ENCODE measurements at places on chromosomes 6 and 20.

- no peak for DNase-seq
These were observed 126.5 kb upstream of the MAN1A1 start for GRCh38 chr6:119476024-119476423.

DNA sequence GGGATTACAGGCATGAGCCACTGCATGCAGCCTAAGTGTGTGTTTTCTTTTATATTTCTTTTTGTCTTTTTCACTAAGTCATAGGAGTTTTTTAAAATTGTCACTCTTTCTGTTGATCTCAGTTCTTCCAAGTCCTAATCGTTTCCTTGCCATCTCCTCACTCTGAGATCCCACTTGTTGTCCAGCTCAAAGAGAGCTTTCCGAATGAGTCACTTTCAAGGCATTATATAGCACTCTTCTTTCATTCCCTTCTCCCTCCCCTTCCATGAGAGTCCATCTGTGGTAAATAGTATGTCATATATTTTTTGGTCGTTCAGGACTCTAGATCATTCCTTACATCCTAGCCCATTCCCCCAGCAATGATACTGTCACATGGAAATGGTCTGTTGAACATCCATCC is 4.3 kb downstream of the VAPB start:
- no peak for DNase-seq

- DNase-seq, result no peak
These were observed 22.8 kb upstream of the FOXC1 start for GRCh38 chr6:1586861-1587450.

DNA sequence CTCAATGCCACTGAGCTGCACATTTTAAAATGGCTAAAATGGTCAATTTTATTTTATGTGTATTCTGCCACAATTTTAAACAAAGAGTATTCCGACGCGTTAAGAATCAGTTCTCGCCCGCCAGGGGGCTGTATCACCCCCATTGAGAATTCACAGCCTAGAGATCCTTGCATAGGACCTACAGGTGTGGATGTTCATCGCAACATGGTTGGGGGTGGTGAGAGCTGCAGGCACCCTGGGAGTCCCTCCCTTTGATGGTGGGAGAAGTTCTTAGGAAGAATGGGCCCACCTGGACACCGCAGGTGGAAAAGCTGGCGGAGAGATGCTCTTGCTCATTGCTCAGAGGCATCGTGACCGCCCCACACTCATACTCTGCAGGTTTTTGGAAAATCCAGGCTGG is 63.5 kb downstream of the SLC2A10 start:
- no peak for DNase-seq

DNA sequence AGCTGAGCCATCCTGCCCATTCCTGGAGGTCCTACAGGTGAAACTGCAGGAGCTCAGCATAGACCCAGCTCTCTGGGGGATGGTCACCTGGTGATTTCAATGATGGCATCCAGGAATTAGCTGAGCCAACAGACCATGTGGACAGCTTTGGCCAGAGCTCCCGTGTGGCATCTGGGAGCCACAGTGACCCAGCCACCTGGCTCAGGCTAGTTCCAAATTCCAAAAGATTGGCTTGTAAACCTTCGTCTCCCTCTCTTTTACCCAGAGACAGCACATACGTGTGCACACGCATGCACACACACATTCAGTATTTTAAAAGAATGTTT is 44.0 kb downstream of the SIRPA start:
- DNase-seq, result no peak

DNA sequence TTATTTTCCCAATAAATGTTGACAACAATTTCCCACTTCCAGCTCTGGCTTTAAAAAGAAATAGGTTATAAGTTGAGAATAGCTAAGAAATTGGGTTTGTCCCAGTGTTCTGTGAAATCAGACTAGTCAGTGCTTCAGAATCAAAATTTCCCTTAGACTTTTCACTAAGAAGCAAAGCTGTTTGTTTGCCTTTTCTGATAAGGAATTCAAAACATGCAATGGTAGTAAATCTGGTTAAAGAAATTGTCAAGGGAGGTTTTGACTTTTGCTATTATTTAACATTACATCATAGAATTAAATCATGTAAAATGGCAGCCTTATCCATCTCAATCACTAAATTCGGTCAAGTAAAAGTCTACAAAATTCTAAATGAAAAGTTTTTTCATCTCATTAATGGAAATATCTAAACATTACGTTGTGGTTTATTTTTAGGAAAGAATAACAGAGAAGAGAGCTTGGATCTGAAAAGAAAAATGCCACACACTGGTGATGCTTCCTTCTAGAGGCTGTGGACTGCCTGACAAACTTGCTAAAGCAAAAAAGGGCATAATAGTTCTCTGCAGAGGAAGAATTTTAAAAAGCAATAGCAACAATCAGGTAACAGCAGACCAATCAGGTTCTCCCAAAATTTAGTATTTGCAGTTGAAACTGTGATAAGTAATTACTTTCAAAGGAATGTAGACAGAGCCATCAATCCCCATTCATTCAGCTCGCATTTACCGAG is 36.4 kb downstream of the PLAGL1 start:
- DNase-seq, result no peak

DNA sequence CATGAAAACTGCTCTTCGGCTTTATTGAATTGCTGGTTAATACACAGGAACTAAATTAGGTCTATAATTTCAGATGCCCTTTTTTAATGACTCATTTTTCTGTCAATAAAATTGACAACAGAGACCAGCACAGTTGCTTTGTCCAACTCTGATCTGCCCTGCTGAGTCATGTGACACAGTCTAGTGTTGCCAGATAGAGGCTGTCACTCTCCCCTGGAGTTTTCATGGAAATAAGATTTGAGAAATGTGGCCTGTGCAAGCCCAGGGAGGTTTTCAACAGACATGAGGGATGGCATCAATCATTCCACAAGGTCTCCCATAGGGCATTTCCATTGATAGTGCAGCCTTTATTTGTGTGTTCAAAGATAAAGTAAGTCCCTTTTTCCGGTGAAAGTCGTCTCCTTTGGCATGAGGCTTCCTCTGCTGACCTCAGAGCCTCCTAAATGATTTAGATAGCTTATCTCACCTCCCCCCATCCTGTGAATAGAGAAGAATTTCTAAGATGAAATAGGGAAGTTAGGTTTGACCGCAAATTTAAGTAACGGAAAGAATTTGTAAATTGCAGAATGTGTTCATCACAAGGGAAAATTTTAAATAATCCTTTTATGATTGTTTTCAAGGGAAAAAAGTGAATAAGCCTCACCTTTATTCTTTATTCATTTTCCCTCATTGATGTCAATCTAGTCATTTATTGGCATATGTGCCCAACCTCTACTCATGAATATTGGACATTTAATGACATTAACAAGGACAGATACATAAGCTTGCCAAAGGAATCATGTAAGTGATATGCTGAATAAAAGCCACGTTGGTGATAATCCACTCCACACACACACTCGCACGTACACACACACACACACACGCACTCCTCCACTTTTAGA is 277.7 kb downstream of the ADGB start:
- no peak for DNase-seq

DNA sequence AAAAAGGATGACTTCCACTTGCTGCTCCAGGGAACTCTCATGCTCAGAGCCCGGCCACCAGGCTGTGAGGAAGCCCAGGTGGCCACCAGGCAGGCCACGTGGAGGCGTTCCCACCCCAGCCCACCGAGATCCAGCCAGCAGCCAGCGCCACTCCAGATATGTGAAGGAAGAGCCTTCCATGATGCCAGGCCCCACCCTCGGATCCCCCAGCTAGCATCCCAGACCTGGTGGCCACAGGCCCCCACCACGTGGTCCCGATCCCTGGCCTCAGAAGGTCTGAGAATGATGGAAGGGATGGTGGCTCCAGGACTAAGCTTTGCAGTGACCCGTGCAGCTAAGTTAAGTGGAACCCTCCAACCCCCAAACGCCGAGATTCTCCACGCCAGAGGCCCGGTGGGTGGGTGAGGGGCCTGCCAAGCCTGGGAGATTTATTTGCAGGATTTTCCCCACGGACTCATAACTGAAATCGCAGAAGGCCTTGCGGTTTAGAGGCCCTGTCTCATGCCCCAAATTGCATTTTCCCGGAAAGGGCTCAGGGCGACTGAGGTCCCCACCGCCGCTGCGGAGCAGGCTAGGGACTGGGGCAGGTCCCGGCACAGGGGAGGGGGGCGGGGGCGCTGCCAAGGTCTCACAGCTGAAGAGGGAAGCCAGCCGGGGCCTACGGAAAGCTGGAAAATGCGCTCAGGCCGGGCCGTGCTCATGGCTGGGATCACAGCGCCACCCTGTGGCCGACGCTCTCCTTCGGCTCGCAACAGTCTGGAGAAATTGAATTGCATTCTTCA is 31.1 kb upstream of the CST7 start:
- DNase-seq, result no peak

GRCh38 chr6:142702501-142703460 is 242.2 kb downstream of the HIVEP2 start:
- no peak for DNase-seq

DNA sequence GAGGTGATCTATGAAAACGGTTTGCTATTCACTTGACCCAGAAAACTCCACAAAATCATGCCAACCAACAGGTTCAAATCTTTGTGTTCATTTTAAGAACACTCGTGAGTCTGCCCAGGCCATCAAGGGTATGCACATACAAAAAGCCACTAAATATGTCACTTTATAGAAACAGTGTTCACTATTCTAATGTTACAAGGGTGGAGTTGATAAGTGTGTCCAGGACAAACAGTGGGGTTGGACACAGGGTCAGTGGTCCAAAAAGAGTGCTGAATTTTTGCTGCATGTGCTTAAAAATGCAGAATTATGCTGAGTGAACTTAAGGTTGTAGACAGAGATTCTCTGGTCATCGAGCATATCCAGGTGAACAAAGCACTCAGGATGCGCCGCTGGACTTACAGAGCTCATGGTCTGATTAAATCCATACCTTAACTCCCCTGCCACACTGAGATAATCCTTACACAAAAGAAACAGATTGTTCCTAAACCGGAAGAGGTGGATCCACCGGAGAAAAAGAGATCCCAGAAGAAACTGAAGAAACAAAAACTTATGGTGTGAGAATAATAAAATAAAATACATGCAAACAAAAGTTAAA is 23.5 kb downstream of the KIAA0408 start:
- DNase-seq, result no peak

GRCh38 chr6:4459996-4460395 is 316.2 kb upstream of the CDYL start:
- DNase-seq, result no peak

DNA sequence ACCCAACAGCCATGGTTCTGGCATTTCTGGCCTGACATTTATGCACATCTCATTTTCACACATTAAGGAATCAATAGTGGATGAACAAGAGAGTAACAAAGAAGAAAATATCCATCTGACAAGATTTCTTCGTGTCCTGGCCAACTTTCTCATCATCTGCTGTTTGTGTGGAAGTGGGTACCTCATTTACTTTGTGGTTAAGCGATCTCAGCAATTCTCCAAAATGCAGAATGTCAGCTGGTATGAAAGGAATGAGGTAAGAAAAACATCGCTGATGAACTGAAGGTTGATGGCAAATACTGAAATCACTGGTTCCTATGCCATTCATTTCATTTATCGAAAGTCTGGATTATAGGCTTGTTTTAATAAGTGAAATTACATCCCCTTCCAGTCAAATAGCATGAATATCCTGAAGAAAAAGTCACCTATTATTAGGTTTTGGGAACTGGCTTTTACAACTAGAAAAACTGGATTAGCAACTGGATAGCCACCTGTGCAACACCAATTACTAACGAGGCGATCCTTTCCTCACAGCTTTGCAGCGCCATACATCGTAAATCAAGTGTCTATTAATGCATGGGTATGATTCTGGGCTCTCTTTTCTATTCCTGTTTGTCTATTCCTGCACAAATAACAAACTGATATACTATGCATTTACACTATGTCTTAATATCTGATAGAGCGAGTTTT is 50.2 kb upstream of the NOP56 start:
- DNase-seq, result no peak

DNA sequence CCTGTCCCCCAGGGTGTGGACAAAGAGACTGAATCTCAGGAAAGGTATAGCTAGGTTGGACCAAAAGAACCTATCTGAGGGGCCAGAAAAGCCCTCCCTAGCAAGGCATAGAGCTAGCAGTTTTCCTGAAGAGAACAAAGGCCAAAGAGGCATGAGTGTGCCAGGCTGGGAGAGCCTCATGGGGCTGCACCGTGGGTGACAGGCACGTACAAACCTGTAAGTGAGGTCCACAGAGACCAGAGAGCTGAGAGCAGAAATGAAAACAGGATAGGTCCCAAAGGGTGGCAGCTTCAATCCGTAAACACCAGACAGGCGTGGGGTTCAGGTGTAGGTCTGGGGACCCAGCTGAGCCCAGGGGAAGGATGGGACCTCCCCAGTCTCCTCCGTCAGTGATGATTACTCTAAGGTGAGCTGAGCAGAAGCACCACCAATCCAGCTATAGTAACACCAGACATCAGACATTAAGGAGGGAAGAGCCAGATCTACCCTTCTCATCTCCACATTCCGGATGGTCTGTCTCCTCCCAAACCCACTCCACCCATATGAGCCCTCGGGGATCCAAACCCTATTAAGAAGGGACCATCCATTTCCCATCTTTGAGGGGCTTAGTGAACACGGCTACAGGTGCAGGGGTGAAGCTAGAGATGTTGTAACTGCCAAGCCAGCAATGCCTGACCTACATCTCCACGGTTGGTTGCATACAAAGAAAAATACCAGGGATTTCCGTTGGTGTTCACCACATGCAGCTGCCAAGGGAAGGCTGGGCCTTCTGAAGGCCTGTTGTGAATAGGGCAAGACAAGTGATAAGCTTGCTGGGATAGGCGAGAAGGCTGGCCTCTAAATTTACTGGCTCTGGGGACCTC is 38.3 kb downstream of the BCL2L1 start:
- peak; percentile 47 for DNase-seq

- DNase-seq, result no peak
These were observed 35.1 kb downstream of the EYS start for GRCh38 chr6:65671922-65672321.

- no peak for DNase-seq
These were observed 915 bp downstream of the PRRC2A start for GRCh38 chr6:31621320-31621939.

GRCh38 chr20:711576-711975 is 36.0 kb upstream of the SCRT2 start:
- no peak for DNase-seq

DNA sequence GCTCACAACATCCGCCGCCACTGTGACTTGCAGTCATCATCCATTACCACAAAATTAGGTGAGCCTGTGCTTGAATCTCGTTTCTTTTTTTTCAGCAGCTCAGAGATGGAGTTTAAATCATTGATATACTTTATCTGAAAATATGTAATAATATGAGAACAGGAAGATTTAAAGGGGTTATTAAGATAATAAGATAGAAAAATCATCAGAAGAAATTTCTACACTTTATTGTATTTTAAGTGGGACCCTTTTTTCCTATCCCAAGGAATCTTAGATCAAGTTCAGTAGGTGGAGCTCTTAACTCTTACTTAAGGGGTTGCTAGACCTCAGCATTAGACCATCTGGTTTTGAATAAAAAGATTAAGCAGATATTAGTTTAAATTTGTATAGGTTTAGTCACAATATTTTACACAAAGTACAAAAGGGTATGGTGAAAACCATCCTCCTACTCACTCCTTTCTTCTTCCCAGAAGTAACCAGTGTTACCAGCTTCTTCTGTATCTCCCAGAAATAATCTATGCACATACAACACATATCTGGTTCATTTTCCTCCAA is 9.4 kb upstream of the NCOA7 start:
- DNase-seq, result no peak
